Amniotic stem cell (primary cell): ENCODE measurements at places on chromosomes 16 and 17.

GRCh38 chr17:73172252-73172651 lies 7.4 kb downstream of the SSTR2 start:
- DNase-seq, result no peak

DNA sequence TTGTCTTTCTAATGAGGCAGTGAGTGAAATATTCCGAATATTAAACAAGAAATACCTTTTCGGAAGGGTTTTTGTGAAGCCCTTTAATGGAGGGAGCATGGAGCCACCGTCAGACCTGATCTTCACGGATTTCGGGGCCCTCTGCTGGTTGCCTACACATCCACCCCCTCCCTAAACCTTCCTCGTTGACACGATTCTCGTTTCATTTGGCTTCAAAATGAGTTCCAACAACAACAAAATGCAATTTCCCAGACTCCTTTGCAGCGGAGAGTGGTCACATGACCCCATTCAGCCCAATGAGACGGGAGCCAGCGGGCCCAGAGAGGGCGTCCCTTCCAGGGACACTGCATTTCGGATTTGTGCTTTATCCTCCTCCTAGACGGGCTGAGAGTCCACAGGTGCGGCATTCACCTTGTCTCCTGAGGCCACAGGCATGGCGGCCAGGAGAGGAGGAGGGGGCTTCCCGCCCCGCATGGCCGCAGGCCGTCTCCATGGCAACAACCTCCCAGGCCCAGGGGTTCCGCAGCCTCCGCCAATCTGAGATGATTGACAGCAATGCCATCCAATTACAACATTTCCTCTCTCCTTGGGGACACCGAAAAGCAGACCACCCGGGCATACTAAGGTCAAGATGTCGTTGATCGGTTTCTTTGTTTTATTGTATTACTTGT lies 259.8 kb downstream of the C16orf95 start:
- no peak for DNase-seq

- DNase-seq, result no peak
Measured at GRCh38 chr16:84367750-84368307, 509 bp upstream of the ATP2C2 start.

DNA sequence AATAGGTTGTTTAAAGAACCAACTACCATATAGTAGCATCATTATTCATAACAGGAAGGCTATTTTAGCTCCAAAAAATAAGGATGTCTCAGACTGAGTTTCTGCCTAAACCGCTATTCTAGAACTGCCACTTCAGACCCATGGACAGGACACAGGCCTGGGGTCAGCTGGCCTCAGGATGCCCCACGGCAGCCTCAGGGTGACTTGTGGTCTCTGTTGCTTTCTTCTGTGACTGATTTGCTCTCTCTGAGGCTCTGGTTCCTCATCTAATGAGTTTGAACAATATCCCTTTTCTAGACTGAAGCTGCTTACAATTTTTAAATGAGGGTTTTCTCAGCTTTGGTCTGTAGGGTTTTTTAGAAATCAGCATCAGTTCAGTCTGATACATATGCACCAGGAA lies 31.8 kb upstream of the IRF8 start:
- no peak for DNase-seq

DNA sequence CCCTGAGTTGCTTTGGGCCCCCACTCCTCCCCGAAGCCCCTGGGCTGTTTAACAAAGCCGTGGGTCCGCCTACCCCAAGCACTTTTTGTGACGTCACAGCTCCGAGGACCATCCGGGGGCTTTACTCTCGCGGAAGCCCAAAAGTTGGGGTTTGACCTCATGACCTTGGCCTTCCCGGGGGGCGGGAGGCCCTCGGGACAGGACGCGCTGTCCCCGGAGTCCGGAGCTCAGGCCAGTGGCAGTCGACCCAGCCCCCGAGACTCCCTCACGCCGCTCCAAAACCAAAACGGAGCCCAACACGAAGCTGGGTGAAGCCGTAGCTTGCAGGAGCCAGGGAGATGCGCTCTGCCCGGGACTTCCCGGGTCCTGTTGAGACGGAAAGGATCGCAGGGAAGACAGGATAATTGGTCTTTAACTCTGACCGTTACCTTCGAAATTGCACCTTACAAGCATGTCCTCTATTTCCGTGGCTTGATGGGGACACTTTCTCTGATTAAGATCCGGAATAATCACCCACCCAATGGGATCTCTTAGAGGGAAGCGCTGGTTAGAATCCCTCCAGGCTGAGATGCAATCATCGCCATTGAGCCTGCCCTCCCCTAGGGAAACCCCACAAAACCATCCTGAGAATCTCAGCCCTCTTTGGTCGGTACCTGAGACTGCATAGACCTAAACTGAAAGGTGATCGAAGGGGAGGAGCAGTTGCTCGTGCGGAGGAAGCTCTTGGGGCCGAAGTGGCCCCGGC lies 4.9 kb upstream of the SOX9 start:
- DNase-seq, result no peak

- DNase-seq, result no peak
Measured at GRCh38 chr16:55901566-55902217, 26.5 kb upstream of the CES5A start.

DNA sequence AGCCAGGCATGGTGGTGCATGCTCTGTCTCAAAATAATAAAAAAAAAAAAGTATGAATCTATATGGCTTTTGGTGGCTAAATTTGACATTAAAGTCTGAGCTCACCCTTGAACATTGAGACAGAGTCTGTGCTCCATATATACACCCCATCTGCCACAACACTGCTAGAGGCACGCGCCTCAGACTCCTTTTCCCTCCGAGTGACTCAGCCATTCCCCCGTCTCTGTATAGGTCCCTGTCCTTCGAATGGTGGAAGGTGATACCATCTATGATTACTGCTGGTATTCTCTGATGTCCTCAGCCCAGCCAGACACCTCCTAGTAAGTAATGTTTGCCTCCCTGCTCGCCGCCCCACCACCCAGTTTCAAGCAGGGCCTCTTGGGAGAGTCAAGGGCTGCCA lies 4.5 kb upstream of the EFNB3 start:
- DNase-seq, result no peak

GRCh38 chr16:79623062-79623461 lies 22.5 kb upstream of the MAF start:
- no peak for DNase-seq
